ENCODE measurements at places on chromosomes 13 and 19.

- no peak for DNase-seq
Observed at GRCh38 chr19:45418802-45419201, 4.9 kb downstream of the ERCC1 start.

- no peak for DNase-seq
Observed at GRCh38 chr13:24075137-24075975, 85.2 kb upstream of the SPATA13 start.

DNA sequence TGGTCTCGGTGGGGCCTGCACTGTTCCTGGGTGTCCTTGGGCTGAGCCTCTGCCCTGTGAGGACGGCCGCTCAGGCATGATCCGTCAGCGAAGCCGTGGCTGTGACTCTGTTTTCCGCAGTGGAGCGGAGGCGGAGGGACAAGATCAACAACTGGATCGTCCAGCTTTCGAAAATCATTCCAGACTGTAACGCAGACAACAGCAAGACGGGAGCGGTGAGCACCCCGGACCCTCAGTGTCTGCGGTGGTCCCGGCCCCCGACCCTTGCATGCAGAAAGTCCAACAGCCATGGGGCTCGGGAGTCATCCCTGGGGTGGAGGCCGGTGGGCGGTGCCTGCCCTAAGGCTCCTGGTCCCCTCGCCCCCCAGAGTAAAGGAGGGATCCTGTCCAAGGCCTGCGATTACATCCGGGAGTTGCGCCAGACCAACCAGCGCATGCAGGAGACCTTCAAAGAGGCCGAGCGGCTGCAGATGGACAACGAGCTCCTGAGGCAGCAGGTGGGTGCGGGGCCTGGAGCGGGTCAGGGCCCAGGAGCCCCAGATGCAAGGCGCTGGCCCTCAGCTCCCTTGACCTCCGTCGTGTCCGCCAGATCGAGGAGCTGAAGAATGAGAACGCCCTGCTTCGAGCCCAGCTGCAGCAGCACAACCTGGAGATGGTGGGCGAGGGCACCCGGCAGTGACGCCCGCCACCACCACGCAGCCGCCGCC is 3.6 kb upstream of the HAMP start:
- no peak for DNase-seq

DNA sequence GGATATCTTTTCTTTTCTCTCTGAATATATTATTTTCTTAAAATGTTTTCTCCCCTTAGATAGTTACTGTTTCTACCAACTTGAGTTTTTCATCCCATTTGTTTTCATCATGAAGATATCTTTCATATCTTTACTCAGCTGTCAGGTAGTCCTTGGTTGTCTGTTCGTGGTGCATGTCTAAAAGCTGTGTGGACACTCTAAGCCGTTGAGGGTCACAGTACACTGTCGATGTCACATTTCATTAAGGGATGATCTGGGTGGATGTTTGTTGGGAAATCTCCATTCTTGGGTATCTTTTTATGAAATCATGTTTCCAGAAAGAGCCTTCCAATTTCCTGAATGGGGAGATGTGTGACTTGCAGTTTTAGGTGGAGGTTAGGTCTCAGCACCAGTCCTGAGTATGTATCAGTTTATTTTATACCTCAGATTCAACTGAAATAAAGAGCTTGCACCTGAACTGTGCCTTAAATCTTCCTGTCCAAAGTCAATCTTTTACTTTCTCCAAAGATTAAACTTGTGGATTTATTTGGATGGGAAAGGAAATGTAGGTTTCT is 23.2 kb downstream of the ZMYM2 start:
- DNase-seq: no peak

GRCh38 chr19:8373867-8374813 is 10.2 kb downstream of the ANGPTL4 start:
- DNase-seq: no peak

DNA sequence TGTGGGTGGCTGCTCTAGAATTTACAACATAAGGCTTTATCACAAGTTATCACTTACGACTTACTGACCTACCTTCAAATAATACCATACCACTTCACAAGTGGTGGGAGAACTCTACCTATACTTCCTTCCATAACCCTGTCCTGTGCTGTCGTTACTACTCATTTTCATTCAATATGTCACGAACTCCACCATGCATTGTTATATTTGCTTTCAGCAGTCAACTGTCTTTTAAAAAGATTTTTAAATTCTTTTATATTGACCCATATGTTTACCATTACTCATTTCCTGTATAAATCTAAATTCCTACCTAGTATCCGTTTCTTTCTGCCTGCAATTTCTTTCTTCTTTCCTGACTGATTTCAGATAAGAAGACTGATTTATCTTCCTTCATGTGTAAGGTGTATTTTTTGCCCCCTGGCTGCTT is 200.0 kb downstream of the KLF12 start:
- no peak for DNase-seq

DNA sequence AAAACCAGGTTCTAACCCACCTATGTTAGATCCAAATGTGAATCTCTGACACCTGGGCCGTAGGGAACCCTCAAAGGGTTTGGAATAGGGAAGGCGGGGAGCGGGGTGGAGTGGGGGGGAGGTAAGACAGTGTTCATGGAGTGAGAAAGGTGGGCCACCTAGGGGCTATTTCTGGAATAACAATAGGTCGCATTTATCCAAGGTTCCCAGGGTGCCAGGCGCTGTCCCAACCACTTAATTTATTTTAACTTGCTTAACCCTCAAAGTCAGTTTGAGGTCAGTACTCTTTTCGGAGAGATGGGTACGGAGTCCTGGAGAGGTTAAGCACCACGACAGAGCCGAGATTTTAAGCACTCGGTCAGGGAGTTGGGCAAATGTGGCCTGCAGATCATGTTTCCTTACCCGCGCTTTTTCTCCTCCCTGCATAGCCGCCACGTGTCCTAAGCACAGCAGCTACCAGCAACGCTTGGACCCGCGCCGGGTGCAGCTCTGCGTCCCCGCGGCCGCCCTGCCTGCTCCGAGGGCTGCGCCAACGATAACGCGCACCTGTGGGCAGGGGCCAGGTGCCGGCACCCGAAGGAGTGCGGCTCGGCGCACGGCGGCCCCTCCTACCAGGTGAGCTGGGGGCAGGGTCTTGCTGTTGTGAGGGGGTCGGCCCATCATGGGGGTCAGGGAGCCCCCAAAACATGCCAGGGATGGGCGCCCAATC is 25.0 kb upstream of the FXYD3 start:
- DNase-seq: peak; percentile 42

- peak; percentile 16 for DNase-seq
Observed at GRCh38 chr13:75319254-75319653, 162.7 kb downstream of the TBC1D4 start.

DNA sequence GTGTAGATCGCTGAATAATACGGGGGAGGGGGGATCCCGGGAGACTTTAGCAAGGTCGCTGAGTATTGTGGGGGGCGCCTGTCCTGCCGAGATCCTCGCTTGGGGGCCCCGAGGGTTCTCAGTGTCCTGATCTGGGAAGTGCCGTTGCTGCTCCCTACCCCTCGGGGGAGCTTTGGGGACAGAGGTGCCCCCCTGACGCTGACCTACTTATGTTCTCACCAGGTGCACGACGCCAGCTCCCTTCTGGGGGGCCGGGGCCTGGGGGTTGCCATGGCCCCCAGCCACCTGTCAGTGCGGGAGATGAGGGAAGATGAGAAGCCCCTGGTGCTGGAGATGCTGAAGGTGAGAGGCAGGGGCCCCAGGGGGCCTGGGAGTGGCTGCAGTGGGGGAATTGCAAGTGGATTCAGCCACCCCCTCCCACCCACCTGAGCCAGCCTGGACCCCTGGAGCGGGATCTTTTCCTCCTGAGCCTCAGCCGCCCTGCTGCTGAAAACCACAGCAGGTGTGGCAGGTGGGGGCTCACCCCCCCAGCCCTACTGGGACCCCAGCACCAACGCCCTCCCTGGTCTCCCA is 537 bp downstream of the NAT14 start:
- DNase-seq: no peak
